ENCODE measurements at places on chromosomes 3 and 15.
A peak's percentile ranks its signal among the peaks of the same experiment; 100 is the strongest.

- DNase-seq = no peak
Measured at GRCh38 chr3:136862617-136863322, 762 bp downstream of the NCK1 start.

DNA sequence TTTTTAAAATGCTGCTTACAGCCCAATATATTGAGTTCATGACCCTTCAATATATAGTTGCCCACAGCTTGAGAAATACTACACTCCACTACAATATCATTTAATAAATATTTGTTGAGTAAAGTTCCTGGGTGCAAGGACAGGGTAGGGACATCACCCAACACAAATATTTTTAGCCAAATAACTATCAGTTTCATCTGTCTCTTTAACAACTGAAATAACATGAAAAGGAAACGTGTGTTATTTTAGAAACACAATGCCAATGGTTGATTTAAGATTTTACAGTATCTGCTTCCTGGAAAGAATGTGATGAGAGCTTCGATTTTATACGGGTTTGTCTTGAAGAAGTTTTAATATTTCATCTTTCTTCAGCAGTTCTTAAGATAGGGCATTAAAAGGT lies 67.7 kb upstream of the CDV3 start:
- DNase-seq = no peak

- DNase-seq = no peak
Measured at GRCh38 chr15:94097552-94097951, 133.8 kb upstream of the MCTP2 start.

- no peak for DNase-seq
Measured at GRCh38 chr3:108219336-108219735, 2.9 kb downstream of the IFT57 start.

GRCh38 chr3:159650726-159651125 lies 337.9 kb upstream of the IL12A start:
- DNase-seq = no peak

- no peak for DNase-seq
Measured at GRCh38 chr3:170490828-170491560, 72.3 kb downstream of the CLDN11 start.

- no peak for DNase-seq
Measured at GRCh38 chr3:111548092-111548491, 6.1 kb downstream of the CD96 start.

DNA sequence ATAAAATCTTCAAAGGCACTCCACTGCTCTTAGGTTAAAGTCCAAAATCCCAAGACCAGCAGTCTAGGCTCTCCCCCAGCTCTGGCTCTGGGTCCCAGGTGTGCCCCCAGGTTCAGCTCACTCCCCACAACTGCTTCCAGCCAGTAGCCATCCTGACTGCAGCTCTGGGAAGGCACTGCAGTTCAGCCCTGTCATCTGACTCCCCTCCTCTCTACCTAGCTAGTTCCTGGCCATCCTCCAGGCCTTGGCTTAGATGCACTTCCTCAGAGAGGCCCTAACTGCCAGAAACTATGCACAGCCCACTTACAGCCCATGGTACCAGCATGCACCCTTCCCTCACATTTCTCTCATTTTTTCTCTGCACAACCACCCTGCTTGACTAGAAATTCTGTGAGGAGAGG lies 25.5 kb downstream of the TBC1D2B start:
- DNase-seq = no peak

DNA sequence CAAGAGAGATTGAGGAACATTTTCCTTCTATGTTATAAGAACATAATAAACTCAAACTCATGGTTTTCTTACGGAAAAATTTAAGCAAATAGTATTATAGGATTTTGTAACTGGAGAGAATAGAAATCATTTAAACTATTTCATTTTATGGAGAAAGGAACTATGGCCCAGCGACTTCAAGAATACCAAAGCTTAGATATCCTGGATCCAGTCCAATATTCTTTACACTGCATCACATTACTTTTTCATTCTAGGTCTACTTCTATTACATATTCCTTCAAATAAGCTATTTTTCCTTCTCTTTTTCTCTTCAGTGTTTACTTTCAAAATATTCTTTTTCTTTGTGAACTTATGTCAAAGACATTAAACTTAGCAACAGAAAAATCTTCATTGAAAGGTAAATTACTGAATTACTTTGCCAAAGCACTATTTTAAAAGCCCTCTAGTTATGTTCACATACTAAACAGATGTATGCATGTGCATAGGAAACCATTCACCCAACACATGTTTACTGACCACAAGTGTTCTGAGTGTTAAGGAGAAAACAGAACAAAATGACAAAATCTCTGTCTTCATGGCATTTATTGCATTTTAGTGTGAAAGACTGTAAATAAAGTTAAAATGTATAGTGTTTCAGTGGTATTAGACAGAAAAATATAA lies 20.4 kb downstream of the KPNA4 start:
- no peak for DNase-seq

- no peak for DNase-seq
Measured at GRCh38 chr15:33154351-33155166, 40.0 kb downstream of the FMN1 start.

- DNase-seq = no peak
Measured at GRCh38 chr15:25342629-25343028, 96.2 kb downstream of the UBE3A start.

DNA sequence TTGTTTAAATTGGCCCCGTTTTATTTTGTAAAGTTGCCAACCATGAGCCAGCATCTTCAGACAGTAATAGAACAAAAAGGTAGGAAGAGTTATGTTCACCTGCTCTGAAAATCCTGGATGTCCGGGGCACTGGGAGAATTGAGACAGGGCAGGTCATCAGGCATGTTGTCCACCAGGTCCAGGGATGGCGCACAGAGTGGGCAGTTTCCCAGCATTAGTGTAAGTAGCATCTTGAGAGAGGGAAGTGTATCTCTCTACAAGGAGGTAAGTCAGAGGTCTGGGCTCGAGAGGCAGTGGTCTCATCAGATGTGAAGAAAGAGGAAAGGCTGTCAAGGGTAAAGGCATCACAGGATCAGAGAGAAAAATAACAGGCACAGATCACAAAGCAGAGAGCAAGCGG lies 339.4 kb downstream of the CLSTN2 start:
- DNase-seq = no peak

DNA sequence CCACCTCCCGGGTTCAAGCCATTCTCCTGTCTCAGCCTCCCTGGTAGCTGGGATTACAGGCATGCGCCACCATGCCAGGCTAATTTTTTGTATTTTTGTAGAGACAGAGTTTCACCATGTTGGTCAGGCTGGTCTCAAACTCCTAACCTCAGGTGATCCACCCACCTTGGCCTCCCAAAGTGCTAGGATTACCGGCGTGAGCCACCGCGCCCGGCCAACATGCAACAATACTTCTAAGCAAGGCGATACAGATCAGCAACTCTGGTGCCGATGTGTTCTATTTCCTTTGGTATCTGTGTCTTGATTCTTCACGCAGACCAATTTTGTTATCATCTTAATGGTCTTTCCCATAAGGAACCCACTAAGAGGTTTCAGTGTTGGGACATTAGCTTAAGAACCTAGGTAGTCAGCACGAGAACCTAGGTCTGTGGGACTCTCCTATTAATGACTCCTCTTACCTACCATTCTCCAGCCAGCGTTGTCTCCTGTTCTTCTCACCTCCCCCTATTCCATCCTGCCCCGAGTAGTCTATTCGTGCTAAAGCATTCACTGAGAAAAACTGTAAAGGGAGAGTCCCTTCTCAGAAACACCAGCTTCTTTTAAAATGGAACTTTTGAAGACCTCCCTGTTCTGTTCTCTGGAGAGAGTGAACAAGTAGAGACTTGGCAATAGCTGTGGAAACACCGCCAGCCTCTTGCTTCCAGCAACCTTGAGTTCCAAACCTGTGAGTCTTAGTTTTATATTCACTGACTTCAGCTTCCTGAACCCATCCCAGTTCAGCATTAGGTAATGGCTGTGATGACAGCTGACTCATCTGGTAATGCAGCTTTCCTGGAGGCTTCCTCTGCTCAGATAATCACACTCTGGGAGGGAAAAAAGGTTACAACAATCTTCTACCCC lies 61.2 kb downstream of the TSC22D2 start:
- no peak for DNase-seq

- no peak for DNase-seq
Measured at GRCh38 chr3:4038351-4038750, 239.1 kb downstream of the LRRN1 start.

DNA sequence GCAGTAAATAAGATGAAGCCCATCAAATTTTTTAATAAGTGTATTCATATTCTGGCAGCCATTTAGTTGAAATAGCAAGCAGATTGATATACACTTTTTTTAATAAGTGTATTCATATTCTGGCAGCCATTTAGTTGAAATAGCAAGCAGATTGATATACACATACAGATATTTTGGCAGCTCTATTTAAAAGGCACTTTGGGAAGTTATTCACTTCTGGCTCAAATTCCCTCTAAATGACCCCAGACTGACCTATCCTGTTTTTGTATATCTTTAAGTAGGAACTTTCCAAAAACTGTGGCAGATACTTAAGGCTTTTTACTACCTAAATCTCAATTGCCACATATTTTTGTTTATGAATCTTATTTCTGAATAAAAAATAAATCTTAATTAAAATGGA lies 122.3 kb downstream of the PLD1 start:
- DNase-seq = no peak

DNA sequence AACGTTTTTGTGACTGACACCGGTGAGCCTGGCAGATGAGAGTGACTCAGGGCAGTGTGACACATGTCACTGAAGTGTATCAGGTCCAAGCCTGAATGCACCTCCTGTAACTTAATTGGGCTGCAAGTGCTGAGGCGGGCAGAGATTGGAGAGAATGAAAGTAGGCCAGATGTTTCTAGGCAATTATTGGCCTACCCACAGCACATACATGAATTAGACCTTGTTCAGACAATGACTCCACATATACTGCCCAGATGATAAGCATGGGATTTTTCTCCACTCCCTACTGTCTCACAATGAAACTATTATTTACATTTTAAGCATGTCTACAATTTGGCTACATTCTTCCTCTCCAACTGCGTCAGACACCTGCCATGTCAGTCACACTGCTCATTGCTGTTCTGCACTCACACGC lies 187.3 kb upstream of the ZNF385D start:
- DNase-seq = no peak

DNA sequence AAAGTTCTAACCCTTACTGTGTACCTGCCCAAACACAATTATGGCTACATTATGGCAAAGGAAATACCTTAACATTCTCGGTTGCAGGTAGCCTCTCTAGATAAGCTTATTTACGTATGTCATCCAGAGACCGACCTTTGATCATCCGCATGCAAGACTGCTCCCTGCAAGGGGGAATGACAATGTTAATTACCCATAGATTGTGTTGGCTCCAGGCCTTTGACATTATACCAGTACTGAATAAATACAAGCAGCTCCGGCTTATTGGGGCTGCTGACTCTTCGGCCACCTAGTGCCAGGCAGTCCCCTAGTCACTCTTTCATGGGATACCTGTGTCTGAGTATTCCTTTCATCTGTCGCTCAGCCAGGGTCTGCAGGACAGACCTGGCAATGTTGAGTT lies 223.5 kb downstream of the DTWD1 start:
- DNase-seq = no peak

- DNase-seq = no peak
Measured at GRCh38 chr3:196942915-196943277, 568 bp upstream of the NCBP2 start.

GRCh38 chr3:61582846-61583245 lies 21.5 kb downstream of the PTPRG start:
- no peak for DNase-seq

GRCh38 chr15:31387092-31387478 lies 60.5 kb downstream of the KLF13 start:
- DNase-seq = no peak

- DNase-seq = peak; percentile 50
Measured at GRCh38 chr3:39388741-39389248, 5.6 kb downstream of the SLC25A38 start.

- DNase-seq = no peak
Measured at GRCh38 chr3:195546130-195546560, 3.0 kb upstream of the PPP1R2 start.

DNA sequence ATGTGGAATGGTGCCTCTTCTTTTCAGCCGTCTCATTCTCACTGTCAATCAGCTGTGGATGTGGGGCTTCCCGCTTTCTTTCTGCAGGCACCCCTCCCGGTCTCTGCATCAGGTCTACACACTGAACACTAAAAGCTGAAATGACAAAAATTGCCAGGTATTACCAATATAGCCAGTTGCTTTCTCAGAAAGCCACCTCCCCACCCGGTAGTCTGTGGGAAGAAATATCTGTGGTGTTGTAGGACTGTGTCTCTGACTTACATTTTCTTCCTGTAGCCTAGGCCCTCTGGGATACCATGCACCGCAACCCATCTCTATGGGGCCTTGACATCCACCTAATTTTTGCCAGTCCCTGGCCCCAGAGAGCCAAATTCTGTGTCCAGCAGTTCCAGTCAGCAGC lies 19.2 kb upstream of the EPHB1 start:
- no peak for DNase-seq

DNA sequence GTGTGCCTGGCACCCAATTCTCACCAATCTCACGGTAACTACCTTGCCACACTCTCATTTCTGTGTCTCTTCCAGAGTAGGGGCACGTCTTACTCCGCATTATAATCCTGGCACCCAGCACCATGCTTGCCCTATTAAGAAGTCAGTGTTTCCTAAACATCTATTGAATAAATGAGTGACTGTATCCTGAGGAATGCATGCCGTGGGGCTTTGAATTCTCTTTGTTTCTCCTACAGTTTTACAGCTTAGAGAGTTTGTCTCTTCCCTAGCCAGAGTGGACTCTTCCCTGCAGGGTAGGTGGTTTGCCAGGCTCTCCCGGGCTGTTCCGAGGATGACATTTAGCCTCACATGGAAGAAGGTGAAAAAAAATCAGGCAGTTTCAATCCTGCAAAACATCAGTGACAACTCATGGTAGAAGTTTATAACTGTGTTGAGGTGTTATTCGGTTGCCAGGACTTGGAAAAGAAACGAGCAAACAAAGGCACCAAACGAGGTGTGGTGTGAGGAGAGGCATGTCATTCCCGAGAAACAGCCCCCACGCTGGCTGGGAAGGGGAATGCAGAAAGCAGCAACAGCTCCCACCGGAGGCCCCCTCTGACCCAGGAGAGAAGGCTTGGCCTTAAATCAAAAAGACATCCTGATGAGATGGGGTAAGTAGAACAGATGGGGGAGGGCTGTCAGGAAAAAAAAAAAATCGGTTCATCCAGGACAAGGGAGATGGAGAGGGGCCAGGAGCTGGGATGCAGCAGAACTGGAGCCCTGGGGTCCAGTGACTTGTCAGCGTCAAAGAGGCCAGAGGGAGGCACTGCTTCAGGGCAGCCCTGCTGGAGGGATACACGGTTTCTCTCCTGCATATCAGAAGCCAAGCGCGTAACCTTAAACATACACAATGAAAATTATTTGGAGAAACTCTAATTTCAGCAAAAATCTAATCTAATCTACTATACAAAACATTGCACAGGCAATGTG lies 168.4 kb upstream of the ARRDC4 start:
- no peak for DNase-seq

DNA sequence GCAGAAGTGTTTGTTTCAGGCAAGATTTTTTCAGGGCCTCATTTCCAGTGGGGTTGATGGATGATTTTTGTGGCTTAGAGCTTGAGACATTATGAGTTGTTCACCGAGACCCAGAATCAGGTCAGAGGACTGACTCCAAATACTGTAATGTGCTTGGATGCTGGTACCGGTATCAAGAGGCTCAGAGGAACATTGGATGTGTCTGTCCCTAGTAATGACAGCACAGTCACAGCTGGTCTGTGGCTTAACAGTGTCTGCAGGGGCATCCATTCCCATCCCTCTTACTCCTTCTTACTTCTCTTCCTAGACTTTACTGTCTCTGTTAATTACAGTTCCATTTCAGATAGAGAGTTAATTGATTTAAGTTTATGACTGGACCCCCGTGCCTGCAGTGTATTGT lies 107.8 kb downstream of the PTPRG start:
- no peak for DNase-seq
